Stimulated activated CD4-positive, alpha-beta T cell treated with anti-CD3 and anti-CD28 coated beads, Interleukin-1b, Interleukin-23, amount 100 ng/mL, for 1 hour (primary cell): ENCODE measurements at places on chromosomes 13 and 19.

DNA sequence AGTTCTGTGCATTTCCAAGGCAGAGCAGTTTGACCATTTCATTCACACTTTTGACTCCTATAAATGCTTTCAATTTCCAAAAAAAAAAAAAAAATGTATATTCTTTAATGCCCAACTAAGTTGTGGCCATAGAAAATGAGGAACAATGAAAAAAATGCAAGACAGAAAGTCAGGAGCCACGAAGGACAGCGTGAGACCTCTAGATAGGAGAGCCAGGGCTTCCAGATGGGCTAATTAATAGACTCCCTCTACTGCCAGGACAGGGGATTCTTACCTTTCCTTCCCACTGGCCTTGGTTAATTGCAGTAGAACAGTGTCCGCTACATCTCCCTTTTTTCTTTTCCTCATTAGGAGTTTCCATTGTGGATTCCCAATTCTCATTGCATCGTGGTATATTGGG is 8.6 kb downstream of the FPR3 start:
- no peak for DNase-seq

DNA sequence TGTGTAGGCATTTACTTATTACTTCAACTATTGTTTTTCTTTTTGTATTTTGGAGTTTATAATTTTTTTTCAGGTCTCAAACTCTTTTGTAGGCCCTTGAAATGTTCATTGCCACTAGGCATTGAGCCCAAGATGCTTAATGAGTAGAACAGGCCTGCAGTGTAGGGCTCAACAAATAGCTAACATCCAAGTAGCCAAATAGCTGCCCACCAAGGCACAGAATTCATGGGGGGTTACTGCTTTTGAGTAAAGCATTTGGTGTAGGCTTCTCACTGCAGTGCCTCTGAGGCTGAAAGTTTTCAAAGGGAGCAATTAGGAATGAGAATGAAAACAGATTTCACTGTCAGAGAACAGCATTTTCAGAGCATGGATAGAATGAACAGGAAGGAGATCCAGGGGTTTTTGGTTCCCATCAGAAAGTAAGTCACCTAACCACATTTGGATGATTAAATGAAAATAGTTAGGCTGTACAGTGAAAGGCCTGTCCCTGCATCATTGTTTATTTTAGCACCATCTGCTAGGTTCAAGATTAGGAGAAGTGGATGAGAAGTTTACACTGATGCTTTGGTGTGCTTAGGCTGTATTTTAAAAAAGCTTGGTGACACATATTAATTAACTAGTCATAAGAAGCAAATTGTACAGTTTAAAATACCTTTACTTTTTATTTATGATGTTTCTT is 61.0 kb downstream of the EDNRB start:
- no peak for DNase-seq

- DNase-seq = no peak
These were observed 170.5 kb downstream of the MZT1 start for GRCh38 chr13:72556945-72557344.

DNA sequence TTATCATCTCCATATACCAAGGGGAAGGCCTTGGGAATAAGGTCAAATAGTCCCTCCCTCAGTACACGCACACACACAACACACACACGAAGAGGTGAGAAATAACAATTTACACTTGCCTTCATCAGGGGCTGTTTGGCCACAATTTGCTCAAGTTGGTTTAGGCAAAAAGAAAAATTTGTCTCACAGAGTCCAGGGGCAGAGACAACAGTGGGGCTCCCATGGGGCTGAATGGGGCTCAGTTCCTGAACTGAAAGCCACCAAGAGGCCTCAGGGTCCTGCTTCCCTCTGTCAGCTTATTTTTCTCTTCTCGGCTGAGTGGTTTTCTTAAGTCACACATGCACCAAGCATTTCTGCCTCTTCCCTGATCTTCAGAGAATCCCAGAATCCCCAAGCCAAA is 35.5 kb downstream of the PCDH8 start:
- DNase-seq = no peak

DNA sequence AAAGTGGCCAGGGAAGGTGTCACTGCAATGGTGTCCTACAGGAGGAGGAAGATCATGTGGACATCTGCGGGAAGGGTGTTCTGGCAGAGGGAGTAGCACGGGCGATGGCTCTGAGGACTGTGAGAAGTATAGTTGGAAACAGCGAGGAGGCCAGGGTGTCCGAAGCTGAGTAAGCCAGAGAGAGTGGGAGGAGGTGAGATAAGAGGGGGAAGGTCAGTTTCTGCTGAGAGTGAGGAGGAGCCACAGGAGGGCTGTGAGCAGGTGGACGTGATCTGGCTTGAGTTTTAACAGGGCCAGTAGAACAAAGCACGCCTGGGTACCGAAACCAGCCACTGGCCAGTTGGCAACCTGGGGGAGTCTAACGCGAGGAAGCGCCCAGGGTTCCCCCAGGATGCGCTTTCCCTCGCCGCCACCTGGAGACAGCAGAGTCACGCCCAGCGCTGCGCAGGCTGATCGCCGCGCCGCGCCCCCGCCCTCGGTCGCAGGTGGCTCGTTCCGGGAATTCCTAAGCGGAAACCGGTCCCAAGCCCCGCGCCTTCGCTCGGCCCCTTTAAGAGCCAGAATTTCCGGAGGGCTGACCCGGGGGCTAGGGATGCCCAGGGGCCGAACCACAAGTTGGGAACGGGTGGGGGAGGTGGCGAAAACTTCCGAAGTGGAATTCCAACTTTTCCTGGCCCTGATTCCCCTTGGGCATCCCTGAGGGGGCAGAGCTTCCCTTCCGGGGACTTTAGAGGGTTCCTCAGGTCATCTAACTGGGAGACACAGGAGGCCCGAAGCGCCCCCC is 1.1 kb upstream of the LSR start:
- DNase-seq = no peak

DNA sequence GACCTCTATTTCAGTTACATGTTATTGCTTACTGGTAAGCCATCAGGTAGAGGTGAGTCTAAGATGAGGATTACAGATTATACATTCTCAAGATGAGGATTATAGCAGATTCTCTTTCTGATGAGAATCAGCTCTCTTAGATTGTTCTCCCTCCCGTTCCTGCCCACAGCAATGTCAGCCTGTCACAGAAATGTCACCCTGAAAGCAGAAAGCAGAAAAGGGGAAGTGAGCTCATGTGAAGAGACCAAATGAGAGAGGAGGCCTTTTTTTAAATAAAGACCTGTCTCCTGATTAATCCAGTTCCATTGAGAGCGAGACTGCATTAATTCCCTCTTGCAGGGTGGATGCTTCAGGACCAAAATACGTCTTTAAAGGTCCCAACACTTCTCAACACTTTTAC is 445.6 kb downstream of the KCTD12 start:
- DNase-seq = no peak

DNA sequence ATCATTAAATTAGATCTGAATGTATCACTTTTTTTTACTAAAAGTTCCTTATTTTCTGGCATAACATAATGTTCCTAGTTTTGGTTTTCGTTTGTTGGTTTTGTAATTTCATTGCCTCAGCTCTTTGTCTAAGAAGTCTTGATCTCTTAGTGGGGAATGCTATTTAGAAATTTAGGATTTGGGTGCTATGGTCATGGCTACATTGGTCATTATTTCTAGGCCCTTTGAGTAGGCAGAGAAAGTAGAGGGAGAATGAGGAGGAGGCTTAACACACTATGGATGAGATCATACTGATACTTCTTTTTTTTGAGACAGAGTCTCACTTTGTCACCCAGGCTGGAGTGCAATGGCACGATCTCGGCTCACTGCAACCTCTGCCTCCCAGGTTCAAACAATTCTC is 41.8 kb downstream of the PIBF1 start:
- no peak for DNase-seq

DNA sequence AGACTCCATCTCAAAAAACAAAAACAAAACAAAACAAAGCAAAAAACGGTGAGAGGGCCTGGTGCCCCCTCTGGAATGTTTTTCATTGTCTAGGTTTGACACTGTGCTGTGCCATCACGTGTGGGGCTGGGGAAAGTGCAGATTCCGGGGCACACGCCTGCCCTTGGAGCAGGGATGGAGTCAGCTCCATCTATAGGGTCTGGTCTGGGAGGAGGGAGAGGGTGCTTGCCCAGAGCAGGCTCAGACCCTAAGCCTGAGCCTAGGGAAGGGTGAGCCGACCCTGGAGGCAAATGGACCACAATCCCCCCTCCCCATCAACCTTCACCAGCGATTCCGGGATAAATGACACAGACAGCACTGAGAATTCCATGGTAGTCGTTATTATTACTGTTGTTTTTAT is 10.9 kb upstream of the ZBTB32 start:
- no peak for DNase-seq

DNA sequence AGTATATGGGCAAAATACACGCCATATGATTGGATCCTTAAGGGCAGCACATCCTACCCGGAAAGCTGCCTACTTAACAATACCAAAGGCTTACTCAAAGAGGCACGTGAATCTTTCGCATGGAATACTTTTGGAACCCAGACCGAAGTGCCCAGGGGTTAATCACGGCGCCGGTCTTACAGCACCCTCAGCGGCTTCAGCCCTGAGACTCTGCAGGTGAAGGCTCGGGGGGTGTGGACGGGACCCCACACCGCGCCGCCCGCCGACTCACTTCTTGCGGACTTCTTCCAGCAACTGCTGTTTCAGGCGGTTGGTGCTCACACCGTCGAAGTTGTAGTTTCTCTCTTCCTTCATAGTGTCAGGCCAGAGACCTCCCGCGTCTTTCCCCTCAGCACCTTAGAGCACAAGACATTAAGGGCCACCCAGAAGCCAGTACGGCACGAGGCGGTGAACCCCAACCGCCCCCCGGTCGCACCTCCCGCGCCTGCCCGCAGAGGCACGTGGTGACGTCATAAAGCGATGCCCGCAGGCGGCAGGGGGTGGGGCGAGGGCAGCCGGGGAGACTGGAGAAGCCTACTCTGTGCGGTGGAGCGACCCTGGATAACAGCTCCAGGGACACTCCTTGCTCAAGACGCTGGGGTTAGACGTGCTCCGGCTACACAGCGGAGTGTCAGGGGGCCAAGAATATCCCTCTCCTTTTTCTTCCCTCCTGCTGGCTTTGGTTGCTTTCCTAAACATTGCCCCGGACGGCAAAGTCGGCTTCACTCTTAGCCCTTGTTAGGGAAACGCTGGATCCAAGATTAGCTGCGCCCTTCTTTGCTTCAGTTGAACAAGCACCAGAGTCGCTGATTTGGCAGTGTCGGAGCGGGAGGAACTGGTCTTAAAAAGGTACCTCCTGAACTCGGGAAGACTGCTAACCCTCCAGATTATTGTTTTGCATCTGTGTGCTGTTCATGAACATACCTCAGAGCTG is at the start of gene CCDC169:
TSS of gene CCDC169 (minus strand) at position 449 of the 973 bp plus-strand sequence. CDS start at position 354, 95 bp downstream.
- no peak for DNase-seq

GRCh38 chr19:33734913-33735312 is 61.8 kb upstream of the KCTD15 start:
- DNase-seq = no peak

DNA sequence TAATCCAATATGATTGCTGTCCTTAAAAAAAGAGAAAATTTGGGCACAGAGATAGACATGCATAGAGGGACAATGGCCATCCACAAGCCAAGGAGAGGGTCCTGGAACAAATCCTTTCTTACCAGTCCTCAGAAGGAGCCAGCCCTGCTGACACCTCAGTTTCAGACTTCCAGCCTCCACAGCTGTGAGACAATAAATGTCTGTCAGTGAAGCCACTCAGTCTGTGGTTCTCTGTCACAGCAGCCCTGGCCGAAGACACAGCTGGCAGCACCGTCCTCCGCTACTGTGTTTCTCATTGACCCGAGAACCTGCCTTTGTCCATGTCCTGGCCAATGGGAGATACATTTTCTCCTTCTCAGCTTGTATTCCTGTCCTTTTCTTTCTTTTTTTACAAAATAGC is 207.9 kb downstream of the TM9SF2 start:
- DNase-seq = no peak

DNA sequence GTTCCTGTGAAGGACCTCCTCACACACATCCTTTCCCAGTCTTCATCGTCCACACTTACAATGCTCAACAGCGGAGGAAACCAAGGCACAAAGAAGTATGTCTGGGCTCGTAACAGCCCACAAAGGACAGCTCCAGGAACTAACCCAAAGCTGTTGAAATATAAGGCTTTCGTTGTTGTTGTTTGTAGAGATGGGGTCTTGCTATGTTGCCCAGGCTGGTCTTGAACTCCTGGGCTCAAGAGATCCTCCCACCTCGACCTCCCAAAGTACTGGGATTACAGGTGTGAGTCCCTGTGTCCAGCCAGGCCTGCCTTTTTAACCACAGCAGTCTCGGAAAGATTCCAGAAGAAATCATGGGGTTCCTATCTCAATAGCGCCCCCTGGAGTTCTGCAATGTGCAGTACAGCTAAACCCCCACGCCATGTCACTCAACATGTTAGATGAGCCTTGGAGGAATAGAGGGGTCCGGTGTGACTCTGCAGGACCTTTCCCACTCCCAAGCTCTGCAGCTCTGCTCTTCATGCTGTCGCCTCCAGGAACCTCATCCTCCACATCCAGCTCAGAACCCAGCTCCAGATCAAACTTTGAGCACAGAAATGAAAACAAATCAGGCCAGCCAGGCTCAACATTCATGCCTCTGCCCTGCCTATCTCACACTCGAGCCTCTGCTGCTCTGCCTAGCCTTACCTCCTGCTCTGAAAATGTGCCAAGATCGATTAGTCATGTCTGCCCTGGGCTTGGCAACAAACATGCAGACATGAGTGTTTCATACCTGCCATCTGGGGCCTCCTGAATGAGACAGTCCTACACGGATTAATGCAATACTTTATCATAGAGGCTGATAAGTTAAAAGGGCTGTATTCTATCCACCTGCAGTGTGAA is 7.5 kb downstream of the PLA2G4C start:
- DNase-seq = no peak

DNA sequence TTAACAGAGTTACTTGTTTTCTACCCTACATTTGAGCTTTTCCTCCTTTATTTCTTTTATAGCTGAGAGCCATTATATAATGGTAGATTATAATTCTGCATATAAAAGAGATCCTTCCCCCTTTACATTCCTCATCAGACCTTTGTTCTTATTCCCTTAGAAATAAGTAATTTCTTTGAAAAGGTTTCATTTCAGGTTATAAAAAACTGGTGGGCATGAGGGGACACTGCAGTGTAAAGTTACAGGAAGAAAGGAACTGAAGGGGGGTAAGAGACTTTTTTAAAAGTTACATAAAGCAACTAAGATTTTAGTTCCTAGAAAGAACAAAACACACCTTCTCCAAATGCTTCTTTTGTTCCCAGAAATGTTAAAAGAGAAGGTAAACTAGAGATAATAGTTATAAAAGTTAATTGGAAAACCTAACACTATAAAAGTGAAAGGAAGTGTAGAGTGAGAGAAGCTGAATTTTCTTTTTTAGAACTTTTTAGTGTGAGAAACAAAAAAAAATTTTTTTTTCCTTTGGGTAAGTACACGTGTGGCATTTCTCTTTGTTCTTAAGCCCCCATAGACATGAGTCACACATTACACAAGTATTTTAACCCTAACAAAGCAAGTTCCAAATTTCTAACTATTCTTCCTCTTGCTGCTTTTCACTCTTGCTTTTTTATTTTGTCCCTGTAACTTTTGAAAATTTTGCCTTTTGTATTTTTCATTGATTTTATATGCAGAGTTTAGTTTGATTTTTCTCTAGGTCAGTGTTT is 106.4 kb upstream of the MLNR start:
- DNase-seq = no peak

- DNase-seq = no peak
These were observed 5.3 kb downstream of the ELF1 start for GRCh38 chr13:41013835-41014234.
